ENCODE measurements at places on chromosomes 5 and 9. TPM values are rescaled to one million over a fixed set of nuclear protein-coding genes. Genes with fewer than 3 reads are reported as not detected.

Gene CAVIN4
- total RNA-seq: 0.67 TPM

Gene SIGMAR1
- total RNA-seq: 80.3 TPM

Gene SHOC1
- total RNA-seq: not detected

Gene SCGB3A2
- total RNA-seq: not detected

Gene TYRP1
- not detected for total RNA-seq

Gene PCDHGB7
- total RNA-seq: 0.89 TPM

Gene FCN2
- not detected for total RNA-seq

Gene CDKN2A
- not detected for total RNA-seq

Gene AHRR
- 3.7 TPM for total RNA-seq

Gene DBH
- not detected for total RNA-seq

Gene PCDHA7
- total RNA-seq: not detected

Gene TLR4
- total RNA-seq: 0.22 TPM

Gene LAMC3
- 9.2 TPM for total RNA-seq

Gene CHSY3
- total RNA-seq: 8.4 TPM

Gene DOK3
- total RNA-seq: 1.2 TPM
